ENCODE measurements at places on chromosomes 6 and 20.

- no peak for DNase-seq
These were observed 423.8 kb upstream of the SULF2 start for GRCh38 chr20:48209102-48209501.

DNA sequence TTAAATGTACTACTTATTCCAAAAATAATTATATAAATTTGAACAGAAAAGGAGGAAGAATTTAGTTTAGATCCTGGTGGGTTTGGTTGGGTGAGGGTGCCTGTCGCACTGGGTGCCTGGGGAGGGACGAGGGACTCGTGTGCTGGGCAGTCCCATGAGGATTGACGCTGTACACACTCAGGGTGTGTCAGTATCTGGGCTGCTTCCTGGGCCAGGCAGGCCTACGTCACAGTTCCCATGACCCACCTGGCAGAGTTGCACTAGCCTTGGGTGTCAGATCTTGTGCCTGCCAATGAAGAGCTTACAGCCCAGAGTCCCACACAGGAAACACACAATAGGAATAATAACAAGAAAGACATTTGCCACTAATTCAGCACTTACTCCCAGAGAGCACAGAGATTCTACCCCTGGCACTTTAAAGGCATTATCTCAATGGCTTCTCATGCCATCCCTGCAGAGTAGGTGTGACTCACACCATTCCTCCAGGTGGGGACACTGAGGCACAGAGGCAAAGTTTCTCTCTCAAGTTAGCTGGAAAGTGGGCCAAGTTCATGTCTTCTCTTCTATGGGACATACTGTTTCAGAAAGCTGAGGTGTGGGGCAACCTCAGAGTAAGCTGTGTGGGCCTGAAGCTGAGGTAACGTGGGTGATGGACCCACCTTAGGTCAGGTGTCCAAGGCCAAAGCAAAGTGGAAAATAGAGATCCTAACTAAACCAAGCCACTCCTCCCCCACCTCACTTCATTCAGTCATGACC lies 1.3 kb upstream of the SDCBP2 start:
- DNase-seq = no peak

DNA sequence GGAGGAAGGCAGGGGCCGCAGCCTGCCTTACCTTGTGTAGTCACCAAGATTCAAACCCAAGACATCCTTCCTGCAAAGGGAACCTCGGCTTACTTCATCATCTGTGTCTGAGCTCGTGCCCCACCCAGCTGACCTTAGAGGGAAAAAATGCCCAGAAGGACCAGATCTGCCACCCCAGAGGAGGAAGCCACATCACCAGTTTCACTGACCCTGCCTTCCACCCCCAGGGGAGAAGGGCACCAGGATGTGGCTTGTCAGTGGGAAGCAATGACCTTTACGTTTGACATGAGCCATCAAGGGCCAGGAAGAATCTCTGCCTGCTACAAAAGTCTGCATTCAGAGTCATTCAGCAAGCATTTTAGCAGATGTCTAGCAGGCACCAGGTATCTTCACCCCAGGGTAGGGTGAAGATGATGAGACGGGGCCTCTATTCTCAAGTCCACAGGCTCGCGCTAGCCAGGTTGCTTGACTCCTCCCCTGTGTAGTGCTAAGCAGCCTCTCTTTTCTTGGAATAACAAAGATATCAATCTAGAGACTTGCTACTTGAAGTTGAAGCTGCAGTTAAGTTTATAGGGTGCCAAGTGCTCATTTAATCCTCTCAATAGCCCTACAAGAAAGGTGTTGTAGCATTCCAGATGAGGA lies 28.1 kb downstream of the HM13 start:
- no peak for DNase-seq

GRCh38 chr20:40393197-40394079 lies 295.6 kb downstream of the MAFB start:
- no peak for DNase-seq

GRCh38 chr6:45420909-45421708 lies 43.4 kb upstream of the SUPT3H start:
- no peak for DNase-seq

DNA sequence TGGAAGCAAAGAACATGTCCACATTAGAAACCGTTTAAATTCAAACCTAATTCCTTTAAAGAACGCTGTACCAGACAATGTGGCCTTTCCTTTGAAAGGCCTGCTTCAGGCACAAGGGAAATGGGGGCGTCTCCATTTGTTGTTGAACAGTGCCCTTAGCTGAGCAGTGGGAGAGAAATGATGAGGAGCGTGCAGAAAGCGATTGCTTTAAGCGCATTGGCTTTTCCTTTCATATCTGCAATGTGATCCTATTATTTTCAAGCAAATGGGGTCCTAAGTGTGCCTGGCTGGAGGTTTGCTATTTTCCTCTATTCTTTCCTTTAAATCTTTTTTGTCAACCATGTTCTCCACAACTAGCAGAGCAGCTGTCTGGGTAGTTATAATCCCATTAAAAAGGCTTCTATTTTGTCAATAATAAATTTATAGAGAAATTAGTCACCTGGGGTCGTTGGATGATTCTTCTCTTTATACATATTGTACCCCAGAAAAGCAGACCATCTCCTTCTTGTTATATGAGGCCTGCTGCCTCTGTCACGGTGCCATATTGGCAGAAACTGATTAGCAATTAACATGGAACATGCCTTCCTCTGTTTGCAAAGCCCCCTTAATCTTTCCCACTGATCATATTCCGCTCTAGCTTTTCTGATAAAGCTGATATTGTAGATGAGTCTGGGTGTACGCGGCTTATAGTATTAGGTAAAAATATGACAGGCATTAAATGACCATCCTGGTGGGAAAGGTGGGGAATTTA lies 151.1 kb upstream of the JAG1 start:
- no peak for DNase-seq

DNA sequence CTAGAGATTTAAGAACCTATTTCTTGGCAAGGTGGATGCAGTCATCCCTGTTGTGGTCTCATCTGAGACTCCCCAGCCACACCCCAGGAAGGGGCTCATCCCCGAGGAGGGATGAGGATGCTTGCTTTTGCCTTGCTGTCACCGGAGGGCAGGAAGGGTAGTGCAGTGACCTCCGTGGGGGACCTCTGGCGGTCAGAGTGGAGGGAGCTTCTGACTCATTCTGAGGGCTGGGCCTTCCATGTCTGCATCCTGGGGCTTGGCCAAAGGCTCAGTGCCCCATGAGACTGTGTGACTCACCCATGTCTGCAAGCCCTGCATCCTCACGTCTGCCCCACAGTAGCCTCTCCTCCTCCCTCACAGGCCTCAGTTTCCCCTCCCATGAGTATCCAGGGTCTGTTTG lies 38.7 kb downstream of the UQCC2 start:
- no peak for DNase-seq

GRCh38 chr6:52540286-52540902 lies 36.5 kb downstream of the TRAM2 start:
- DNase-seq = no peak

GRCh38 chr20:51495921-51496545 lies 46.5 kb downstream of the NFATC2 start:
- no peak for DNase-seq

DNA sequence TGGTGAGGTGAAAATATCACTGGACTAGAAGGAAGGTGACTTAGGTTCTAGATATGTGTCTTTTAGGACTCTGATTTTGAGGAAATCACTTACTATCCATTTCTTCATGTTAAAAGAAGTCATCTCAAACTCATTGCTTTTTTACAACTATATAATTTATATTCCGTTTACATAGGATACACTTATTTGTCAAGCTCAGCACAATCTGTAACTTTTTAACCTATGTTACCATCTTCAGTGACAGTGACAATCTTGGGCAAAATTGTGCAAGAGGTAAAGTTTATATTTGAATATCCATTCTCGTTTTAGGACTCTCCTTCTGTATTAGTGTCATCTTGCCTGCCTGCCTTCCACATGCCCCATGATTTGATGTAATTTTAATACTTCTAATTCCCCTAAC lies 74.0 kb upstream of the FAM83B start:
- no peak for DNase-seq

DNA sequence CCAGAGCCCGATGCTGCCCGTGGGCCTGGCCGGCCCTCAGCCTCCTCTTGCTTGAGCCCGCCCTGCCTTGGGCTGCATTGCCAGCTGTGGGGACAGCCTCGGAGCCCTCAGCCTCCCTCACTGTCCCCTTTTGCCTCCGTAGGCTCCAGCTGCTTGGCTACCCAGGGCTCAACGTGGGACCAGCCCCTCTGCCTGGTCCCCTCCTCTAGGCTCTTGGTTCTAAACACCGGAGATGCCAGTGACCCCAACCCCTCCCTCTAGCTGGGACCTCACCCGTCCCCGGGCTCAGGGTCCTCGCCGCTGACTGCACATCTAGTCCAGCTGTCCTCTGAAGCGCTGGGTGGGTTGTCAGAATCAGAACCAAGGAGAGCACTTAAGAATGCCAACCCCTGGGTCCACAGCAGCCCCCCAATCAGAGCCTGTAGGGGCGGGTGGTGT lies 345.2 kb downstream of the ZFAND3 start:
- no peak for DNase-seq

- DNase-seq = no peak
These were observed 335.5 kb upstream of the POU3F2 start for GRCh38 chr6:98498866-98499265.

GRCh38 chr20:45933266-45934045 lies 1.0 kb upstream of the PCIF1 start:
- no peak for DNase-seq

All from activated gamma-delta T cell (primary cell).